ENCODE measurements at places on chromosomes 12 and 14.
A peak's percentile ranks its signal among the peaks of the same experiment; 100 is the strongest.

- no peak for DNase-seq
These were observed 15.9 kb upstream of the HHIPL1 start for GRCh38 chr14:99628887-99629618.

DNA sequence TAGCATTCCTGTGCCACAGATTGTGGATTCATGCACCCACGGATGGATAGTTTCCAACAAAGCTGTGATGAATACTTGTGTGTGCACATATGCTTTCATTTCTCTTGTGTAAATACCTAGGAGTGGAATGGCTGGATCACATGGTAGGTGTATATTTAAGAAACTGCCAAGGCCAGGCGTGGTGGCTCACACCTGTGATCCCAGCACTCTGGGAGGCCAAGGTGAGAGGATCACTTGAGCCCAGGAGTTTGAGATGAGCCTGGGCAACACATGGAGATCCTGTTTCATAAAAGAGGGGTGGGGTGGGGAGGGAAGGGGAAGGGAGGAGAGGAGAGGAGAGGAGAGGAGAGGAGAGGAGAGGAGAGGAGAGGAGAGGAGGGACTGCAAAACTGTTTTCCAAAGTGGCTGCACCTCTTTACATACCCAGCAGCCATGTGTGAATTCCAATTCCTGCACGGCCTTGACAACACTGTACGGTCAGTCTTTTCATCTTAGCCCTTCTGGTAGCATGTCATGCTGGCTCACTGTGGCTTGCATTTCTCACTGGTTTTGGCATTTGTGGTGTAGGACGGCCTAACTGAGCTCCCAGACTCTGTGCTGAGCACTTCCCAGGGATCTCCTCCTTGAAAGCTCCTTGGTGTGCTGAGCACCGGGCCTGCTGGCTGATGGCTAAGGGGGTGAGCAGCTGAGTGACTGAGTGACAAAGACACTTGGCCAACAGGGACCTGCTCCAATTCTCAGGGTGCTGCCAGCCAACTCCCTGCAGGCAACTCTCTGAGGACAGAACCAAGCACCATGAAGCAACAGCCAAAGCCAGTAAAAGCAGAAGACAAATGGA, 27.9 kb downstream of the SYNE3 start:
- DNase-seq = no peak

- no peak for DNase-seq
These were observed 834 bp downstream of the COCH start for GRCh38 chr14:30874999-30875787.

- DNase-seq = peak; percentile 93
These were observed 4.7 kb upstream of the CDH24 start for GRCh38 chr14:23062002-23062401.

DNA sequence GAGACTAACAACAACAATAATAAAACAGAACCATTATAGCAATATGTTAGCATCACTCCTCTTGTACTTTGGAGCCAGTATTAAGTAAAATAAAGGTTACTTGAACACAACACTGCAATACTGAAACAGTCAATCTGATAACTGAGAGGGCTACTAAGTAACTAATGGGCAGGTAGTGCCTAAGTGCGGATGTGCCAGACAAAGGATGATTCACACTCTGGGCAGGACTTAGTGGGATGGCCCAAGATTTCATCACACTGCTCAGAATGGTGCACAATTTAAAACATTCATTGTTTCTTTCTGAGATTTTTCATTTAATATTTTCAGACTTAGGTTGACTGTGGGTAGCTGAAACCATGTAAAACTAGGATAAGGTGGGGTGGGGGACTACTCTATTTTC, 131.9 kb upstream of the CAND1 start:
- DNase-seq = no peak

- peak; percentile 64 for DNase-seq
These were observed 79.3 kb upstream of the TSPAN11 start for GRCh38 chr12:30847259-30847658.

DNA sequence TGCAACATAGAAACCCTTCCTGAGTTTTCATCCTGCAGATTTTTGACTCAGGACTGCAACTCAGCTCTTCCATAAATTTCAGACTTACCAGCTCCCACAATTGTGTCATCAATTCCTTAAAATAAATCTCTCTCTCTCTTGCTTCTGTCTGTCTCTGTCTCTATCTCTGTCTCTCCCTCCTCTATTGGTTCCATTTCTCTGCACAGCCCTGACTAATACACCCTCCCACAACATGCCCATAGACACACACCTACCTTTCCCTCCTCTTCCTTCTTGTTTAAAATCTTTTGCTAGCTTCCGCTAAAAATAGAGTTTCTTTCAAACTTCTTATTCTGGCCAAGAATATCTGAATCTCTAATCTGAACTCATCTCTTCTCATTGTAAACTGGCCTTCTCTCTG, 22.9 kb upstream of the PTHLH start:
- no peak for DNase-seq

- DNase-seq = no peak
These were observed 2.6 kb downstream of the RTL1 start for GRCh38 chr14:100900837-100901390.

- no peak for DNase-seq
These were observed 850.2 kb upstream of the TMEM132C start for GRCh38 chr12:127416796-127417195.

- DNase-seq = no peak
These were observed 17.9 kb upstream of the PLEKHG6 start for GRCh38 chr12:6292606-6293005.

DNA sequence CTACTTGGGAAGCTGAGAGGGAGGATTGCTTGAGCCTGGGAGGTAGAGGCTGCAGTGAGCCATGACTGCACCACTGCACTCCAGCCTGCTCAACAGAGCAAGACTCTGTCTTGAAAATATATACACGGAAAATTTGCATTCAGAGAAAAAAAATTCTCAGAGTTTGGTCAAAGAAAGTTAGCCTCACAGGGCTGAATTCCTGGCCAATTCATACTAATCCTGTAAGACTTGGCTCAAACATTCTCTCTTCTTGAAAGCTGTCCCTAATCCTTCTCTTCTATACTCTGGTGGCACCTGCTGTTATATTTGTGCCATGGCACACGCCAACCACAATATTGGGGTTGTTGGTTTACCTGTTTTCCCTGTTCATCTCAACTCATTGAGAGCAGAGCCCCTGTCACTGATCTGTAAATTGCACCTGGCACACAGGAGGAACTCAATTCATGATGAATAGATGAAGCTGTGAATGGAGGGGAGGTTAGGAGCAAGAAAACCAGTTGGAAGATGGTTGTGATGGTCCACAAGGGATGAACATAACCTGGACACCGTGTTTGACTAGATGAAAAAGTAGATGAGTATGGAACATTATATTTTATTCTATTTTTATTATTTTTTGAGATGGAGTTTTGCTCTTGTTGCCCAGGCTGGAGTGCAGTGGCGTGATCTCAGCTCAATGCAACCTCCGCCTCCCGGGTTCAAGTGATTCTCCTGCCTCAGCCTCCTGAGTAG, 36.8 kb upstream of the SPTSSA start:
- no peak for DNase-seq

- DNase-seq = no peak
These were observed 177.4 kb downstream of the PRKCH start for GRCh38 chr14:61498811-61499210.

DNA sequence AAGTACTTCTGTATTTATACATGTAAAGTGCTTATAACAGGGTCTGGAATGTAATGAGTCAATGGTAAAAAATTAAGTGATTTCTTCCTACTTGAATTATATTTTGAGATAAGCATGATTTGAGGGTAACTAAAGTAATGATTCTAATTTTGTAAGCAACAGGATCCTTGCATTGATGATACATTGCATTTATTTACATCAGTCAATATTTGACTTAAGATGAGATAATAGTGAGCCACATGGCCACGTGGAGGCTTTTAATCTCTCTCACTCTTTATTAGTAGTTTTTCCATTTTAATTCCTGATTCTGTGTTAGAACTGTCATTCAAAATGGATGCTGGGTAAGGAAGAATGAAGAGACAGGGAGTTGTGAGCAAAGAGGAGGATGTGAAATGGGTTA, 298.1 kb upstream of the PRICKLE1 start:
- DNase-seq = no peak

DNA sequence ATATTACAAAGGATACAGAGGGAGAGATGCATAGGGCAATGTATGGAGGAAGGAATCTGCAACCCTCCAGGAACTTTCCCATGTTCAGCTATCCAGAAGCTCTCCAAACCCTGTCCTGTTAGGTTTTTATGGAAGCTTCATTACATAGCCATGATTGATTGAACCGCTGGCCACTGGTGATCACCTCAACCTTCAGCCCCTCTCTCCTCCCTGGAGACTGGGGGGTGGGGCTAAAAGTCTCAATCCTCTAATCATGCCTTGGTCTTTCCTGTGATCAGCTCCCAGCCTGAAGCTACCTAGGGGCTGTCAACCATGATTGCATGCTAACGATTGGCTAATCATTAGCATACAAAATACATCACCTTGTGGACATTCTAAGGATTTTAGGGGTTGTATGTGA, 123.4 kb downstream of the ST8SIA1 start:
- no peak for DNase-seq

GRCh38 chr12:43210485-43211192, 341.4 kb downstream of the ADAMTS20 start:
- peak; percentile 27 for DNase-seq

GRCh38 chr12:62640910-62641448, 174.4 kb downstream of the MON2 start:
- no peak for DNase-seq

DNA sequence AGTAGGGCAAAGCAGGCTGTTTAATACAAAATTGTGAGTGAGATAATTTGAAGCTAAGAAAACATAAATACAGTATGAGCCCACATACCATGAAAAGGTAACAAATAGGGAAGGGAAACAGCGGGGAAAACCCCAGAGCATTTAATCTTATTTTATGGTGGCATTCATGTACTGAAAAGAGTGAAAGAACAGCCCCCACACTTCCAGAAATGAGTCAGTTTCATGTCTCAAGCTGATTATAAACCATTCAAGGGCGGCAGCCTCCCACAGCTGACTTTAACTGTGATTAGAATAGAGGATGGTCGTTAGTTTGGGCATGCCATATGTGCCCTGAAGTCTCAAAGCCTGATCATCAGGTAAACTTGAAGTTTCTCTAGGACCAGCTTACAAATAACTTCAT, 64.5 kb downstream of the FOXG1 start:
- DNase-seq = no peak

GRCh38 chr14:50039734-50040400, 76.5 kb downstream of the VCPKMT start:
- no peak for DNase-seq

- DNase-seq = no peak
These were observed 27.8 kb downstream of the CHGA start for GRCh38 chr14:92950773-92951172.

DNA sequence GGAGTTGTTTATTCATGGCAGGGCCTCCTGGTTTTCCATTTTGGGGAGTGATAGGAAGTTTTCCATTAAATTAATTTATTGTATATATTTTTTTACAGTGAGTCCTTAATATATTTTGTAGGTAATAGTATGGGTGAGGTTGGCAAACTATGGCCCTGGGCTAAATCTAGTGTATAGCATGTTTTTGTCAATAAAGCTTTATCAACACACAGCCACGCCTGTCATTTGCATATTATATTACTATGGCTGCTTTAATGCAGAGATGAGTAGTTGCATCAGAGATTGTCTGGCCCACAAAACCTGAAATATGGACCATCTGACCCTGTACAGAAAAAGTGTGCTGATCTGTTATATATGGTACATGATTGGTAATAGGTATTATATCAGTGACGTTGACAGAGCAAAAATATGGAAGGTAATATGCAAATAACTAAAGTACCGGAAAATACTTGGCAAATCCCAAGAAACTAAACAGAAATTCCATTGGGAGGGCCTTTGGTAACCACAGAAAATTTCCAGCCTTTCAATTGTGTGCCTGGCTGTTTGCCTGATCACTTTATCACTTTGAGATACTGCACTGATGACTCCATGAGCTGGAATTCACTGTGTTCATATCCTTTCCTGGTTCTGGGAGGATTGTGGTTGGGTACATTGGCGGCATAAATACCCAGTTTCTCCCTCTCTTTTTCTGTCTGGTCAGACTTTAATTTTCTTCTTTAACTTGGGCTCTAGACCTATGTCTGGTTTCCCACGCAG, 61.7 kb upstream of the RFLNA start:
- peak; percentile 95 for DNase-seq

DNA sequence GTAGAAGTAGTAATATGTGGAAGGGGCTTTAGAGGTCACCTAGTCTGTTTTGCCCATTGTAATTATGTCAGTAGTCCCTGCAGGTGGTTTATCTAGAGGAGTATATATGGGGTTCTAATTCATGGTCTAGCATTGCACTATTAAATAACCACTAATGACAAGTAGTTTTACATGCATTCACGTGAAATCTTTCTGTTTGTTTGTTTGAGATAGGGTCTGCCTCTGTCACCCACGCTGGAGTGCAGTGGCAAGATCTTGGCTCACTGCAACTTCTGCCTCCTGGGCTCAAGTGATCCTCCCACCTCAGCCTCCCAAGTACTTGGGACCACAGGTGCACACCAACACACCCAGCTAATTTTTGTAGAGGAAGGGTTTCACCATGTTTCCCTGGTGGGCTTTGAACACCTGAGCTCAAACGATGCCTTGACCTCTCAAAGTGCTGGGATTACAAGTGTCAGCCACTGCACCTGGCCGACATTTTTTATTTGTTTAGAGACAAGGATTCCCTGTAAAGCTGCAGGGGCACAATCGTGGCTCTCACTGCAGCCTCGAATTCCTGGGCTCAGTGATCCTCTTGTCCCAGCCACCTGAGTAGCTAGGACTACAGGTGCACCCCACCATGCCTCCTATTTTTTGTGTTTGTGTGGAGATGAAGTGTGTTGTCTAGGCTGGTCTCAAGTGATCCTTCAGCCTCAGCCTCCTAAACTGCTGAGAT, 12.0 kb upstream of the PSEN1 start:
- no peak for DNase-seq

GRCh38 chr14:22664261-22664660, 20.1 kb upstream of the OR6J1 start:
- DNase-seq = no peak

DNA sequence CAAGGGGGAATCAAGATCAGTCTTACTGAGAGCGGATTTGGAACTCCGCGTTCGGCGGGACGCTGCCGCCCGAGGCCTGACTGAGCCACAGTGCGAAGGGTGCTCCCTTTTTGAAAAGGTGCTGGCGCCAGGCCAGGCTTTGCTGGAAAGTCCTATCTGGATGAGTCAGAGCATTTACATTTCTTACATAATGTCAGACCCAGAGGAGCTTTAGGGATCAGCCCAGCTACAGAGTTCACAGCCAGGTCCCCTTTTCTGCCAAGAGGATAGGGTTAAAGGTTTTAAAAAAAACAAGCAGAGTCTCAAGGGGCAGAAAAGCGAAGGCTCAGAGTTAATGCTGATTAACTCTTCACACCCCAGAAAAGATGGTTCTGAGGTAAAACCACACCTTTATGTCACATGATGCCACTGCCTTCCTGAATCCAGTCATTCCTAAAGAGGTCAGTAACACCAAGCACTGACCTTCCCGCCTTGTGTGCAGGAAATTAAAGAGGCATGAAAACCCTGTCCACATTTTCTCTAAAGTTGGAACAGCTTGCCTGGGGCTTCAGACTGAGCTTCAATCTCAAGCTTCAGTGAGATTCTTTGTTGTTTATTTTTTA, 11.7 kb upstream of the FBXL14 start:
- peak; percentile 66 for DNase-seq

GRCh38 chr12:124554429-124555029, 12.9 kb downstream of the NCOR2 start:
- DNase-seq = no peak

Data from astrocyte of the cerebellum (primary cell).